Fibroblast of mammary gland (primary cell): ENCODE measurements at places on chromosomes 7 and 10.
A peak's percentile ranks its signal among the peaks of the same experiment; 100 is the strongest.

DNA sequence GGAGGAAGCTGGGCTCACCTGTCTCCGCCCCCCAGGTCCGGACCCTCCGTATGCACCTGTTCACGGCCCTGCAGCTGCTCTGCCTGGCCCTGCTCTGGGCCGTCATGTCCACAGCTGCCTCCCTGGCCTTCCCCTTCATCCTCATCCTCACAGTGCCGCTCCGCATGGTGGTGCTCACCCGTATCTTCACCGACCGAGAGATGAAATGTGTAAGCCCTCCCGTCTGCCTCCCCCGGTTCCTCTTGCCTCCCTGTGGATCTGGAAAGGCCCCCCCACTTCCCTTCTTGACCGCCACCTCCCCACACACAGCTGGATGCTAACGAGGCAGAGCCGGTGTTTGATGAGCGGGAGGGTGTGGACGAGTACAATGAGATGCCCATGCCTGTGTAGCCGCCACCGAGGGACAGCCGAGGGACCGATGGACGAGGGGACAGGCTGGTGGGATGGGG is 4.6 kb downstream of the FASTK start:
- DNase-seq: no peak

DNA sequence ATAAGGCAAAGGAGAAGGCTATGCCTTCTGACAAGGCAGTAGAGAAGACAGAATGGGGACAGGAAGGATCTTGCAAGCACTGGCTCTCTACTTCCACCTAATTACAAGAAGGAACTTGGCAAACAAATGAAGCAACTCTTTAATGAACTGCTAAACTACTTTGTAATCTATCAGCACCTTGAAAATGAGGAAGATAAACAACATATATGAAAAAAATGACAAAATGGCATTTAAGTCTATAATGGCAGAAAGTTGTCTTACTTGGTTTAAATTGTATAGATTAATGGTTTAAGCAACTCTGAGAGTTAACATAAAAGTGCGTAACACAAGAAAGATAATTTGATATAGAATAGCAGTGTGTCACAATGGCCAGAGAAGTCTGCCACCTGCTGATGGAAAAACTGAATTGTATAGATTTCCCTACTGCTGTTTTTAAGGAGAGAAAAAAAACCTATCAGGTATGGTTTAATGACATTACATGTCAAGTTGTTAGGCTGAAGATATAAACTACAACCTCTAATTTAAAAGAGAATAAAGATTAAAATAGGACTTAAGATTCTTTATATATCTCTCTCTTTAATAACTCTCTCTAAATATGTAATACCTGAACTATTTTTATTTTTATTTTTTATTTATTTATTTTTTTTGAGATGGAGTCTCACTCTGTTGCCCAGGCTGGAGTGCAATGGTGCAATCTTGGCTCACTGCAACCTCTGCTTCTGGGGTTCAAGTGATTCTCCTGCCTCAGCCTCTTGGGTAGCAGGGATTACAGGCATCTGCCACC is 11.8 kb downstream of the NT5C3A start:
- DNase-seq: peak; percentile 69

DNA sequence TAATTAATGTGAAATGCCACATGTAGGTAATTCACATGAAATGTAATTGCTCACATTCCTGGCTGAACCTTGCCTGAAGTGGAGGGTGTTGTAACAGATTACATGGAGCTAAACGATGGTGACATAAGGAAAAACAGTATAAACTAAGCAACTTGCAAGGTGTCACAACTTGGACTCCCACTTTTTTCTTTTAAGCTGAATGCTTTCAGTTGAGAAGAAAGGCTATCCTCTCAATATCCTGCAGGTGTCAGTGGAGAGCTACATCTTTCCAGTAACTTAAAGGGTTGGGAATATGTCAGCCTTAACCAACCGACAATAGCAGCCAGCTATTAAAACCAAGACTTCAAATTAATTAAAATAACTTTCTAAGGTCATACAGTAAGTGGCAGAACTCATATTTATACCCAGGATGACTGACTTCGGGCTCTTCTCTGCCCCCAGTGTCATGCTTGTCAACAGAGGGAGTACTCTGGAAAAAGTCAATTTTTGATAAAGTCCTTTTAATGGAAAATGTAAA is 33.7 kb downstream of the NRBF2 start:
- peak; percentile 89 for DNase-seq

DNA sequence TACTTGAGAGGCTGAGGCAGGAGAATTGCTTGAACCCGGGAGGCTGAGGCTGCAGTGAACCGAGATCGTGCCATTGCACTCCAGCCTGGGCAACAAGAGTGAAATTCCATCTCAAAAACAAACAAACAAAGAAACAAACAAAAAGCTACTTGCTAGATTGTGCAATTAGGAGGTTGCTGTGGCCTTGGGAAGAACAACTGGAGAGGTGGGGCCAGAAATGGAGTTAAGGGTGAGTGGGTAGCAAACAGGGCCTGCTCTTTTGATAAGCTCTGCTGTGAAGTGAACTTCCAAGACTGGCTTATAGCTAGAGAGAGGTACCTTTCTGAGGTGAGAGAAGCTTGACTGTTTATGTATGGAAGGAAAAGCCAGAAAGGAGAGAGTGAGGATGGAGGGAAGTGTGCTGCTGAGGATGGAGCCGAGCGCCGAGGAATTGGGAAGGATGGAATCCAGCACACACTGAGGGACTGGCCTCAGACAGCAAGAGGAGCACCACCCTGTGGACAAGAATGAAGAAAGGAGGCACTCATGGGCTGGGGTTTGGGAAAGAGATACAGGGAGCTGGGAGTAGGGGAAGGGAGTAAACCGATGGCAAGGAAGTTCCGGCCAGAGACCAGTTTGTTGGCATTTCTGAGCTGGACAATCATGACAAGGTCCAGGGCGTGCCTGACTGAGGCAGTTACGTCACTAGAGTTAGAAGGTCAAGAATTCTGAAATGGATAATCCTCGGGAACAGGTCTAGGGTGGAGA is 7.0 kb upstream of the RPEL1 start:
- peak; percentile 55 for DNase-seq

DNA sequence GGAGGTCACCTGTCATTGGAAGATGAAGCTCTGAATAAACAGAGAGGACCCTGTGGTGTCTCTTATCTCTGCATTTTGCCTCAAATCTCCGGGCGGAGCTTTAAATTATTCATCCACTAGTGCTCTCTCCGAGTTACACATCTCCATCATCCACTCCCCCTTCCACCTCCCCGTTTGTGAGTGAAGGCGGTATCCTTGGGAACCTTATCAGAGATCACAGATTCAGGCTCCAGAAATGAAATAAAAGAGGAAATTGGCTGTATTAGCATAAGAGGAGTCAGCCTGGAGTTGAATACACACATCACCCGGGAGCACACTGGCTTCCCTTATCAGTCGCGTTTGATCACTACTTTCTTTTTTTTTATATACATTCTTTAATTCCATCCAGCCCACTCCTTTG is 1184.8 kb downstream of the GATA3 start:
- no peak for DNase-seq

- no peak for DNase-seq
These were observed 13.6 kb downstream of the GNG11 start for GRCh38 chr7:93935102-93935501.

DNA sequence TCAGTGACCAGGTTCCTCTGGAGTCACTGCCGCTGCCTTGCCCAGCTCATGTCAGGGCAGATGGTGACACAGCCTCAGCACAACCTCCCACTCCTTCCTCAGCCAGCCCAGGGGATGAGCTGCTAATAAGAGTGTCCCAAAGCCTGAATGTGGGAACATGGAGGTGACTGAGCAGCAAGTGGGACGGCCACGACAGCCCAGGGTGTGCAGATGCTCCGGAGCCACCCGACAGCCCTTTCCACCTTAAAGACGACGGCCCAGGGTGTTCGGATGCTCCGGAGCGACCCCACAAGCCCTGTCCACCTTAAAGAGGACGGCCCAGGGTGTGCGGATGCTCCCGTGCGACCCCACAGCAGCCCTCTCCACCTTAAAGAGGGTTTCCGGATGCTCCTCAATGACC is 89.2 kb downstream of the DIP2C start:
- DNase-seq: no peak

DNA sequence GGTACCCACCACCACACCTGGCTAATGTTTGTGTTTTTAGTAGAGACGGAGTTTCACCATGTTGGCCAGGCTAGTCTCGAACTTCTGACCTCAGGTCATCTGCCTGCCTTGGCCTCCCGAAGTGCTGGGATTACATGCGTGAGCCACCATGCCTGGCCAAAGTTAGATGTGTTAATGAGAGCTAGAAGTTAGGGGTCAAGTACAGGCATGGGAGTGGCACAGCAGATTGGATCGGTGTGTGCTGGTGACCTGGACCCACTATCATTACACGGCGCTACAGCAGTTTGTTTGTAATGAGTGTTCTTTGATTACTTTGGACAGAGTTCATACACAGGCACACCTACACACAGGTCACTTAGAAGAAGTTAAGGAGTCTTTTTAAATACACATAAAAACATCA is 36.7 kb downstream of the DNAJB6 start:
- DNase-seq: no peak

GRCh38 chr10:23155169-23155568 is 36.9 kb upstream of the PTF1A start:
- peak; percentile 34 for DNase-seq

GRCh38 chr7:98369726-98370125 is 31.2 kb downstream of the BAIAP2L1 start:
- DNase-seq: no peak

DNA sequence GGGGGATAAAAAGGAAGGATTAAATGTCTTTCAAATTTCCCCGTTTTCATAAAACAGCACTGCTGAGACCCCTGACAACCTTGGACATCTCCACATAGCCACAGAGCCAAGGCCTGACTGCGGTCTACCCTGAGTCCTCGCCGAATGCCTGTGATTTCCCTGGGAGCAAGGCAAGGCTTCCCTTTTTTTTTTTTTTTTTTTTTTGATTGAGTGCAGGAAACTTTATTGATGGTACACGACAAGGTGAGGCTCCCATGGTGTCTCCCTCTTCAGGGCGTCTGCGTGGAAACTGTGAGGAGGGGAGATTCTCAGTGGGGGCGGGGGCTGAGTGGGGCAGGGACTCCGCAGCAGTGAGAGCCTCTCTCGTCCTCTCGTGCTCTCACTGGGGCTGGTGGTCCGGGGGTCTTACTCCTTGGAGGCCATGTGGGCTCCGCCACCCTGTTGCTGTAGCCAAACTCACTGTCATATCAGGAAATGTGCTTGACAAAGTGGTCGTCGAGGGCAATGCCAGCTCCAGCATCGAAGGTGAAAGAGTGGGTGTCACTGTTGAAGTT is 4.2 kb upstream of the RPP38 start:
- no peak for DNase-seq

DNA sequence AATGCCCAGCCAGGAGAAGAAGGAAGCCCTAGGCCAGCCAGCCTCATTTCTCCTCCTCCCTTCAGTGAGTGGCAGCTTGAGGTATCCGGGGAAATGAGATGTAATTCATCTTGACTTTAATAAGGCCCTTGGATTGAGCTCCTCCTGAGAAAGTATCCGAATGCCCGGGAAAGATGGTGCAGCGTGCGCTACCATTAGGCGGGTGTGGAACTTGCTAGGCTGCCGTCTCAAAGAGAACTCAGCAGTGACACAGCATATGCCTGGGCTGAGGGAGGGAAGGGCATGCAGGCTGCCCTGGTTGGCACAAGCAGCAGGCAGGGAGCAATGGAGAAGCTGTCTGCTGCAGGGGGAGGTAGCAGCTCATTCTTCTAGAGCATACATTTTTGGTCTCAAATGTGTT is 659.8 kb upstream of the FOXK1 start:
- no peak for DNase-seq

DNA sequence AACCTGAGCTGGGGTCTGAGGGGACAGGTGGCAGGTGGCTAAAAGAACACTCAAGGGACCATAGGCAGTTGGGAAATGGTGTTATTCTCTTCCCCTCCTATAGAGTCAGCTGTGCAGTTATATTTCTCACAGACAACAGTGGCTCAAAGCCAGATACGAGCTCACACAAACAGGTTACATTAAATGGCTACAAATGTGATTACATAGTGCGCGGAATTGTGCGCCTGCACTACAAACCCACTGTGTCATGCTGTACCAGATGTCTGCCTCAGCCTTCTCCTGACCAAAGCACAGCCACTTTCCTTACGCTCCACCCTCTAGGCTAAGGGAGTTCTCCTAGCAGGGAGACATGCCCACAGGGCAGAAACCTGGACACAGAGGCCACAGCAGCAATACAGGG is 387.2 kb downstream of the CNTNAP2 start:
- DNase-seq: no peak

- DNase-seq: no peak
These were observed 18.5 kb downstream of the VSTM2A start for GRCh38 chr7:54560723-54561122.

DNA sequence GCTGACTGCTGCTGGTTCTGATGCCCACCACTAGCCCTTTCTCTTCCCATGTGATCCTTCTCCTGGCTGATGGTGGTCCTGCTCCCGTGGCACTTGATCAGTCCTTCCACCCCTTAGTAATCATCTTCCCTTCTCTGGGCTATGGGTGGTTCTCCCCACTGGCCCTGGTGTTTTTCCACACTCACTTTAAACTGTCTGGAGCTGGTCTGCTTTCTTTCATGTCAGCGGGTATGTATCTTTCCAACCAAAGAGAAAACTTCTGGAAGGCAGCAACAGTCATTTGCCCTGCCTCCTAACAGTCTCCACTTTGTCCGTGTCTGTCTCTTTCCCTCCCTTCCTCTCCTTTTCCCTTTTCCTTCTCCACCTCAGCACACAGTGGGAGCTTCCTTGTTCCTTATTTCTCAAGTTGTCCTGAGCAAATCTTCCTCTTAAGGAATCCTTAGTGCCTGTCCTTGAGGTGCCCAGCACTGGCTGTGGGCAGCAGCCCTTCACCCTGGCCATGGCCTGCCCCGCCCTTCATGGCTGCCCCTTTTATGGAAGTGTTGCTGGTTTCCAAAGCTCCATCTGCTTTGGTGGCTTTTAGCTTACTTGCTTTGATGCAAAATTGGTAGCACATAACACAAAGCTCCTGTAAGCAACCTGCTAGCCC is 189.0 kb downstream of the TCF7L2 start:
- no peak for DNase-seq

GRCh38 chr10:51911723-51912122 is 212.3 kb upstream of the CSTF2T start:
- DNase-seq: no peak

DNA sequence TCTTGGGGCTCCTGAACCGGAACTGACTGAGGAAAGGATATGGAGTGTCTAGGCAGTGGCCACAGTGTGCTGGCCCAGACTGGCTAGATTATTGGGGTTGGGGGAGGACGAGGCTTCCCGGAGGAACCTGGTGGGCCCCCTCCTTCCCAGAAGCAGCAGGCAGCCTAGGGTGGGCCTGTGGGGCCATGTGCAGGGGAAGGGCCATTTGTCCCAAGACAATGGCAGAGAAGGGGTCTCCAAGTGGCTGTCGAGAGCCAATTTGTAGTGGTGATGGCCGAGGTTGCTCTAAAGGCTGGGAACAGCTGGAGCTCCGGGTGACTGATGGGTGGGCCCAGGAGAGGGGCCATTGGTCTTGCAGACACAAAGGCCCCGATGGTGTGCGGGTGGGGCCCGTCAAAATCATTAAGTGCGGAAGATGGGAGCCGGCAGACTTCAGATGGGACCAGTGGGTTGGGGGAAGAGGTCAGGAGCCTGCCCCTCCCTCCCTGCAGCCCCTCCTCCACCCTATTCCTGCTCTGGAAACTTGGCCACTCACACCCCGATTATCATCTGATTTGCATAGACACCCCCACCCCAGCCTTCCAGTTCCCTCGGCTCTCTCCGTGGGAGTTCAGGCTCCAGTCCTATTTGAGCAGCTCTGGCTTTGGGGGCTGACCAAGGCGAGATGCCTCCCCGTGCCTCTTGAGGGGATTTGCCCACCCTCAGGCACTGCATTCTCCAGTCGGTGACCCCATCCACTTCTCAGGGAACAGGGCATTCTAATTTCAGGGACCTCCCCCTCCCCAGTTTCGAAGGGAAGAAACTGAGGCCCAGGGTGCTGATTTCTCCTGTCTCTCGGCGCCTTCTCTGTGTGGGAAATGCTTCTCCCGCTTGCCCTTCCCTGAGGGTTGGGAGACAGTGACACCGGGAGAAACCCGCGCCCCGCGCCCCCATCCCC is 36.0 kb upstream of the PAX2 start:
- DNase-seq: no peak
